Subcutaneous preadipocyte (primary cell): ENCODE measurements at places on chromosomes 7 and 10. TPM values are rescaled to one million over a fixed set of nuclear protein-coding genes. Genes with fewer than 3 reads are reported as not detected.

The SCART1 gene
- total RNA-seq: 1.1 and 1.6 TPM in 2 replicates

The CDK14 gene
- total RNA-seq: 30.5 and 42.8 TPM in 2 replicates

The MLXIPL gene
- 0.39 and 1.5 TPM in 2 replicates for total RNA-seq

The PNLIPRP3 gene
- 0.37 and 1.2 TPM in 2 replicates for total RNA-seq

The CPEB3 gene
- total RNA-seq: 0.37 and 0.59 TPM in 2 replicates

The OR6B1 gene
- not detected in 2 replicates for total RNA-seq

The HERPUD2 gene
- total RNA-seq: 26.8 and 34.5 TPM in 2 replicates

The OR2A5 gene
- not detected in 2 replicates for total RNA-seq

The SP8 gene
- not detected in 2 replicates for total RNA-seq

The CDHR3 gene
- total RNA-seq: 12.5 and 23.5 TPM in 2 replicates

The TMEM236 gene
- under 0.01 TPM in 2 replicates for total RNA-seq
